ENCODE measurements at places on chromosomes 4 and X. TPM values are rescaled to one million over a fixed set of nuclear protein-coding genes. Genes with fewer than 3 reads are reported as not detected.

DNA sequence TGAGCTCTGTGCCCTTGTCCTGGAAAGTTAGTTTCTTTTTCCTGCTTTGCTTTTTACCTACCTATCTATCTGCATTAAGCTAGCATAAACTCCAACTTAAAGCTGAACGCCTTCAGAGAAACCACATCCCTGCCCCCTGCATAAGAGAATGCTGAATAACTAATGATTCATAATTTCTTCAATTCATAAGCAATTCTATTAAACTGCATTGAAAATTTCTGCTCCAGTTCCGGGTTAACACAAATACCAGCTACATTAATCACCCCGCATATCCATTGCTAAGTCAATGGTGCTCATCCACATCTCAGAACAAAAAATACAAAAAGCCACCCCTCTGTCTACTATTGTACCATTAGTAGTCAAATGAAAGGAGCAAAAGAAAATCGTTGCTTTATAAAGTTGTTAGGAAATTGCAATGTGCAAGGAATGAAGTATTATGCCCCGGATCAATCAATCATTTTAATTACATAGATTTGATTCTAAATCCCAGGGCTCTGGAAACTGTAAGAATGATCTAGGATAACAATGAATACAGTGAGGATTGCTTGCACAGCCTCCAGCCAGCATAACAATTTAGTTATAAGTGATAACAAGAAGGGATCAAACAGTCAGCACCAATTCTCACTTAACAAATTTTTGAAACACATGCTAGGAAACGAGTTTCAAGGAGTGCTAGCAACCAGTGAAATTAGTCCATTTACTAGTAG, 106.8 kb downstream of the ELOVL6 start:
- H3K36me3 ChIP-seq = no peaks in the 10 kb centered on the region
- H3K27ac ChIP-seq = no peak overlapping the region
- H3K4me1 ChIP-seq = no peaks in the 10 kb centered on the region

Gene GLRA3
- not detected for total RNA-seq

Gene IQCM
- total RNA-seq = not detected

DNA sequence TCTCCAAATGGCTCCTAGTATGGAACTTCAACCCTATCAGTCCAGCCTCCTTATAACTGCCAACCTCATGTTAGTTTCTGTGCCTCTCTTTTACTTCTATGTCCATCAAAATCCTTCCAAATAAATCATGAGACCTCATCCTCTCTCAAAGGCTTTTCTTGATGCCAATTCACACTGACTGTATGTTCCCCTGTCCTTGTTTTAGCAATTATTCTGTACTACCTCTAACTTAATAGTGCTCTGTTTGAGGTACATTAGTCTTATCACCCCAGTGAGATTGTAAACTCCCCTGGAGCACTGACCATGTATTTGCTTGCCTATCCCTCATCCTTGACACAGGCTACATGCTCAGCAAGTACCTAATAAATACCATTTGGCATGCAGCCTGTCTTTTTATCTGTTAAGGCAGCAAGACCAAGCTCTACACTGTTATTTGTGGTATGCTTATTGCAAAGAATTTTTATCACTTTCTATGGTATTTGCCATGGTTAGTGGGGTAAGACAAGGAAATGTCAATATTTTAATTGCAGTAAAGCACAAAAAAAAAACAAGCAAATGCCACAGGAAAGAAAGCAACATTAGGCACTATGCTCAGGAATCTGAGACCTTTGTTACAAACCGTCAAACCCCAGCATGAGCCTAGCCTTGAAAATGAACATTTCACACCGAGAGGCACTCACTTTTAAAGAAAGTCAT, 119.2 kb downstream of the SMARCA1 start:
- no peak for DNase-seq
- H3K4me3 ChIP-seq = no peak overlapping the region
- no peak overlapping the region for H3K27ac ChIP-seq
- H3K27me3 ChIP-seq = no peaks in the 10 kb centered on the region
- H3K36me3 ChIP-seq = no peaks in the 10 kb centered on the region

- no peaks in the 10 kb centered on the region for H3K27me3 ChIP-seq
- no peak for DNase-seq
- H3K27ac ChIP-seq = no peak overlapping the region
- no peak overlapping the region for H3K4me3 ChIP-seq
- H3K4me1 ChIP-seq = no peaks in the 10 kb centered on the region
Measured at GRCh38 chr4:186790630-186791029, 67.0 kb upstream of the FAT1 start.

Gene LIMCH1
- total RNA-seq = 191 TPM

All from aorta (tissue), 5 donors.